Mucosa of descending colon (tissue), 3 donors: ENCODE measurements at places on chromosomes 6 and 20. TPM values are rescaled to one million over a fixed set of nuclear protein-coding genes. Genes with fewer than 3 reads are reported as not detected.

DNA sequence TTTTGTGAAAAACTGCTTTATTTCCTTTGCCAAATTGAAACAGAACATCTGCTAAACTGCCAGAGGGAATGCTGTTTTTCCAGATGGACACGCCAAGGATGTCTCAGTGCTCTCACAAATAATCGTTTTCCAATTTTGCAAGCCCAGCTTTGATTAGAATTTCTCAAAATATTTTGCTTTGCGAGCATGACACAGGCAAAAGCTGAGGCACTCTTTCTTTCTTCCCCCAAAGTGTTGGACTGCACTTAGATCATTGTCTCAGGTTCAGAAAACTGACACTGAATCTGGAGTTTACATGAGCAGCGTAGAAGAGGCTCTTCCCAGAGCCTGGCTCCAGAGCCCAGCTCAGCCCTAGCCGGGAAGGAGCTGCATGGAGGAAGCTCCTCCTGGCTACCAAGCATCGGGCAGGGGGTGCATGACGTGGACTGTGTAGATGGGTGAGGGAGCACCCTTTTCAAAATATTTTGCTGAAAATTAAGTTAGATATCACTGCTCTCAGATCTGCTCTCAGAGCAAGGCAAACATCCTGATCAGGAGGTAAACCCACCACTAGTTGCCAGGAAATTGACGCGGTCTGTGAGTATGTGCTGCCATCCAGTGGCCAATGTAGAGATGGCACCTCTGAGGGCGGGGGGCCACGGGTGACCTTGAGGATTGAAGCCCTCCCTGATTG lies 107.5 kb downstream of the SLC22A3 start:
- peak; percentile 58 for DNase-seq

- no peak for DNase-seq
Measured at GRCh38 chr20:6699921-6700562, 67.4 kb upstream of the BMP2 start.

The TEAD3 gene
- 28.3 TPM for total RNA-seq

The KCNG1 gene
- total RNA-seq = 6.3 TPM
